ENCODE measurements at places on chromosomes 3 and 15.

- DNase-seq, result no peak
These were observed 17.1 kb upstream of the SKIC8 start for GRCh38 chr15:78316283-78317083.

- DNase-seq, result no peak
These were observed 270.0 kb upstream of the TBC1D5 start for GRCh38 chr3:18012436-18012835.

DNA sequence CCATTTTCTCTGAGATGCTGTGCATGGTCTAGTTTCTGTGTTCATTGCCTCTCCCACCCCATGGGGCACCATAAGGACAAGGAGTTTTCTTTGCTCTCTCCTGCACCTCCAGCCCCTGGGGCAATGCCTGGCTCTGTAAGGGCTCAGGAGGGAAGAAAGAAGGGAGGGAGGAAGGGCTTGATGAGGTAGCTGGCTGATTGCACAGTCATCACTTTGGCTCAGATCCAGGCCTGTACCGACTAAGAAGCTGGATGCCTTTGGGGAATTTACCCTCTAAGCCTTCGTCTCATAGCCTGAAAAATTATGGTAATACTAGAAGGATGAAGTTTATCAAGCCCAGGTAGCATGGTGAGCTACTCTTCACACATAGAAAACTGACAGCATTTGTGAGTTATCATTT lies 382.9 kb downstream of the GABRG3 start:
- DNase-seq, result no peak

DNA sequence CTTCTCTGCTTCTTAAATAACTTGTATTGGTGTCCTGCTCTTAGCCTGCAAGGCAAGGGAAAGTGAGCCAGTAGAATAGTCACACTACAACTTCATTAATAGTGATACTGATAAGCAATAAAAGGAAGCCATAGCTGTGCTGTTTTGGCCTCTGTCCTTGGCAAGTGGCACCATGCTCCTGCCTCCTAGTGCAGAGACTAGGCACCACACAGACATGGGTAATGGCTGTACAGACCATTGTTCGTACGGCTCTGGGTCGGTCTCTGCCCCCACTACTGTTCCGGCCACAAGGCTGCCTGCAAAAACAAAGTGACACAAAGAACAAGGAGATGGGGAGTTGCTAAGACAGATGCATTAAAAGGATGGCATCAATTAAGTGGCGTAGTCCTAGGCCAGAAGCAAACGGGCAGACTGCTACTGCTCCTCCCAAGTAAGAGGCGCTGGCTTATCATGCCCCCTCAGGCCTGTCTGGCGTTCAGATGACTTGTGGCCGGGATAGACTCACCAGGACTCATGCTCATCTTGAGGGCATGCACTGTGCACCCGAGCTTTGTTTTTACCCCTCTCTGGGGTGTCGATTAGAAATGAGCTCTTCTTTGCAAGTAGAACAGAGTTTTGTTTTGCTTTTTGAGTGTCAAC lies 75.6 kb downstream of the TRAK1 start:
- no peak for DNase-seq

DNA sequence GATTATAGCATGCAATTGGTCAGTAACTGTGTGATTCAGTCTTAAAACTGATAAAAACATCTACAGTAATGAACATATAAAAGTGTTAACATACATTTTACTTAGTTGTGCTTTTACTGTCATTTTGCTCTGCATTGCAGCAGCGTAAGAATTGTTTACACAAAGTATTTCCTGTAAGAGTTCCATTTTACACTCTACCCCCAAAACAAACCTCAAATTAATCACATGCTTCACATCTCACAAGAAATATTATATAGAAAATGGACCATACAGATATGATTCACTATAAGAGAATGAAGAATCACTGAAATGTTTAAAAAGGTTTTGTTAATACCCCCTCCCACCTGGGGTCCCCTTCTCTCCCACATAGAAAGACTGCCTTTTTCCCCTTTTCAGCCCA lies 225.9 kb upstream of the LRRN1 start:
- peak; percentile 59 for DNase-seq

GRCh38 chr3:187929112-187929816 lies 184.0 kb upstream of the BCL6 start:
- DNase-seq, result no peak

- DNase-seq, result no peak
These were observed 81.0 kb upstream of the BNC1 start for GRCh38 chr15:83365370-83365938.

DNA sequence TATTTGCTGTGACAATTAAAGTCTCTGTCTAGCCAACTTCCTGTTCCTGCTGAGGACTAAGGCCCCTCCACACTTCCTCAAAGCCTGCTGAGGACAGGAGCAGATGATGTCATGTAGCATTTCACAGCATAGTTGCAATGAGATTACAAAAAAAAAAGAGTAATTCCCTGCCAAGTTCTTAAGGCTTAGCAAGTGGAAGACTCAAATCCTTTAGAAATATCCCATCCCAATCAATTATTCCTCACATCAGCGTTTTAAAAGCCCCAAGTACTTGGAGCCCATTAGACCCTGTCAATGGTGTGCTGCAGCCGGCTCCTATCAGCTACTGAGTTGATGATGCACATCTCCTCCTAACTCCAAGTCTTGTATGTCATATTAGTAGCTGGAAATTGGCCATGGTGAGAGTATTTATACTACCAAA lies 51.7 kb downstream of the TRANK1 start:
- DNase-seq, result peak; percentile 42

- no peak for DNase-seq
These were observed 109.5 kb downstream of the SEC22A start for GRCh38 chr3:123311201-123311600.

GRCh38 chr3:159029306-159030026 lies 227.6 kb downstream of the MFSD1 start:
- no peak for DNase-seq

DNA sequence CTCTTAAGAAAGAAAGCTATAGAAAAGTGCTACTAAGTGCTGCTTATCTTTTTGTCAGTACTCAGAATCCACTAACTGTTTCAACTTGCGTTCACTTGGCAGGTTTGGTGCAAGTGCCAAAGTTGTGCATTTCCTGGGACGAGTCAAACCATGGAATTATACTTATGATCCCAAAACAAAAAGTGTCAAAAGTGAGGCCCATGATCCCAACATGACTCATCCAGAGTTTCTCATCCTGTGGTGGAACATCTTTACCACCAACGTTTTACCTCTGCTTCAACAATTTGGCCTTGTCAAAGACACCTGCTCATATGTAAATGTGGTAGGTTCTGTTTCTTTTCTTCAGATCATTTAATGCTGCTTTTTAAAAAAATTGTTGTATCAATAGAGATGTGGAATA lies 32.6 kb downstream of the GYG1 start:
- DNase-seq, result no peak

GRCh38 chr15:41085029-41085428 lies 31.1 kb downstream of the INO80 start:
- no peak for DNase-seq

DNA sequence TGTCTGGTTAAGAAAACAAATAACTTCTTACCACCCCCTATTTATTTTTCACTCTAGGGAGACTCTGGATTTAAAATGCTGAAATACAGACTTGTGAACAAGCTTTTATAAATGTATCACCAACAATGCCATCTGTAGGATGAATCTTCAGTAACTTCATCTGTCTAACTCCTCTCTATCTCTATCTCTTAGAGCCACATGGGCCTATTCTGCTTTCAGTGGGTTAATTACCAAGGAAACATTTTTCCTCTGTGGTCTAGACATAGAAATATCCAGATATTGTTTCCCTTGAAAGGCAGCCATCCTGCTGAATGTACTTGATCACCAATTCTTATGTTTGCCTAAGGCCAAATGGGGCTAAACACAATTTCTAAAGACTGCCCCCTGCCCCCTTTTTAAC lies 167.6 kb upstream of the COL8A1 start:
- DNase-seq, result no peak

- no peak for DNase-seq
These were observed 22.4 kb downstream of the RLBP1 start for GRCh38 chr15:89198934-89199333.

GRCh38 chr3:186530415-186530814 lies 13.8 kb downstream of the CRYGS start:
- no peak for DNase-seq

- no peak for DNase-seq
These were observed 913 bp upstream of the WNT7A start for GRCh38 chr3:13880811-13881156.

- no peak for DNase-seq
These were observed 18.4 kb downstream of the SENP5 start for GRCh38 chr3:196886144-196886543.

DNA sequence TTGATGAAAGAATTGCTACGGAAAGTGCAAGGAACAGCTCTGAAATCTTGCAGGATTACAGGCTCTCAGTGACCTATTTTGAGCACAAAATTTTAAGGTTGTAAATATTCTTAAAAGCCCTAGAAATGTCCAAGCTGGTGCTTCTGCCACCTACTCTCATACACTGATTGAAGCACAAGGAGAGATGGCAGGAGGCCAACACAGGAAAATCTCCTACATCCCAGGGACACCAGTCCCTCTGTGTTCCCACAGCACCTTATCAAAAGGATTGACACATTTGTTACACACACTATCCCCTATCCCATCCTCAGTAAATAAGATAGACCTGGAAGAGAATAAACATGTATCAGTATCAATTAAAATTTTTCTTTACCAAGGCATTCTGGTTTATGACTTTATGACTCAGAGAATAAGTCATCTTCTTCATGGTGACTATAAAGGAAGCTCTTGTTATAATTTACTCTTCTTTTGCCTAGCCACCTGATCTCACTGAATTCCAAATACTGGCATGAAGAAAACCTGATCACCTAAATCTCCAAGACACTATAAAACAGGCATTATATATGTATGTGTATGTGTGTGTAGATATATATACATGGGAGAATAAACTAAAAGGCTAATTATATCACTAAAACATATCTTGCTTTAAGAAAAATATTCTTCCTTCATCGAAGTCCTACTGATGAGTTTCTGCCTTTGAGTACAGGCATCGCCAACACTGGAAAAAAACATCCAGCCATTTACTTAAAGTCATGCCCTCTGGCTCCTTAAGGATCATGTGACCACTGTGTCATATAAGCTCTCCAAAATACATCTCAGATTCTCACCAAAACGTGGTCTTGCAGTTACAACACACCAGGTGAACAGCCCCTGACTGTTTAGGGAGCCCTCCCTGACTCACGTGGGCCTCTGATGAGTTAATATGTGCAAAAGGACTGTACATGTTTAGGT lies 208.1 kb upstream of the NR2F2 start:
- no peak for DNase-seq

DNA sequence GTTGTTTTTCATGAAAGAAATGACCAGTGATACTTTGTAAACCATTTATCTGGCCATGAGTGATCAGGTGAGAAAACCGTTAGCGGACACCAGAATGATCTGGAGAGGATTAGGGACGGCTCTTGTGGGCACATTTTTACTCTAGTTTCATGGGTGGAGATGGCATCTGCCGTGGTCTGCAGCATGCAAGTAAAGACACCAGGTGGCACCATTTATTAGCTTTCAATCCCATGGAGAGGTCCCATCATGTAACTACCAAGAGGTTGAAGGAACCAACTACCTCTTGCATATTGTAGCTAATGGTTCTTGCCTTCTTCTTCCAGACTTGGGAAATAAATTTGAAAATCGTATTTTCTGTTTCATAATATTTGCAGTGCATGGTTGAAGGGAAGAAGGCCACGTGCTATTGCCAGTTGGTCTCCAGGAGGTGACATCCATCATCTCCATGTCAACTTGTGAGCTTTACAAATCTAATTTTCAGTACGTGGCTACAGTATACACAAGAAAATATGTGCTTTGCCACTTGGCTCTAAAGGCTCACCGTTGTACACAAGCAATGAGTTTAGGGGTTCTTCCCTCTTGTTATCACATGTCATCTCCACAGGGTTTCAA lies 1.5 kb upstream of the MAPKBP1 start:
- DNase-seq, result peak; percentile 72

GRCh38 chr15:68991723-68992122 lies 22.8 kb upstream of the NOX5 start:
- no peak for DNase-seq

DNA sequence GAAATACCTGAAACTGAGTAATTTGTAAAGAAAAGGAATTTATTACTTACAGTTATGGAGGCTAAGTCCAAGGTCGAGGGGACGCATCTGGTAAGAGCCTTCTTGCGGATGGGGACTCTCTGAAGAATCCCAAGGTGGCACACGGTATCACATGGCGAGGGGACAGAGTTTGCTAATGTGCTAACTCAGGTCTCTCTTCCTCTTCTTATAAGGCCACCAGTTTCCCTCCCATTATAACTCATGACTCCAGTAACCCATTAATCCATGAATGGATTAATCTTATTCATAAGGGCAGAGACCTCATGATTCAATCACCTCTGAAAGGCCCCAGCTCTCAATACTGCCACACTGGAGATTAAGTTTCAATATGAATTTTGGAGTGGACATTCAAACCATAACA lies 15.7 kb downstream of the ZBED2 start:
- no peak for DNase-seq

DNA sequence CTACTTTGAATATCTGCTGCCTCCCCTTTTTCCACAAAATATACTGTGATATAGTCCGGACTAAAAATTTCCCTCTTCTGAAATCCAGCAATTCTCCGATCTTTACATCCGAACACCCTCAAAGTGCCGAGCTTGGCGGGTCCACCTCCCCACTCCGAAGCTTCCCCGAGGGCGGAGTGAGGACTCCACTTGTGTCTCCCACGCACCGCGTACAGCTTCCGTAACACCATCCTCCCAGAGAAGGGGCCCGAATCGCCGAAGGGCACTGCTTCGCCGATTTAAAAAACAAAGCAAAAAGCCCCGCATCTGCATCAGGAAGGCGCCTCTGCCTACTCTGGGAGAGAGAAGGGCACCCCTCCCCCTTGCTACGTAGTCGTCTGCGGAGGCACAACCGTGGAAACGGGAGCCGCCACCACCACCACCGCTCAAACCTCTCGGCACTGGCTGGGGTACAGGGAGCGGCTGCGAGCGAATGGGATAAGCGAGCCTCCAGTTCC lies 551 bp downstream of the NCBP2 start:
- DNase-seq, result peak; percentile 53

DNA sequence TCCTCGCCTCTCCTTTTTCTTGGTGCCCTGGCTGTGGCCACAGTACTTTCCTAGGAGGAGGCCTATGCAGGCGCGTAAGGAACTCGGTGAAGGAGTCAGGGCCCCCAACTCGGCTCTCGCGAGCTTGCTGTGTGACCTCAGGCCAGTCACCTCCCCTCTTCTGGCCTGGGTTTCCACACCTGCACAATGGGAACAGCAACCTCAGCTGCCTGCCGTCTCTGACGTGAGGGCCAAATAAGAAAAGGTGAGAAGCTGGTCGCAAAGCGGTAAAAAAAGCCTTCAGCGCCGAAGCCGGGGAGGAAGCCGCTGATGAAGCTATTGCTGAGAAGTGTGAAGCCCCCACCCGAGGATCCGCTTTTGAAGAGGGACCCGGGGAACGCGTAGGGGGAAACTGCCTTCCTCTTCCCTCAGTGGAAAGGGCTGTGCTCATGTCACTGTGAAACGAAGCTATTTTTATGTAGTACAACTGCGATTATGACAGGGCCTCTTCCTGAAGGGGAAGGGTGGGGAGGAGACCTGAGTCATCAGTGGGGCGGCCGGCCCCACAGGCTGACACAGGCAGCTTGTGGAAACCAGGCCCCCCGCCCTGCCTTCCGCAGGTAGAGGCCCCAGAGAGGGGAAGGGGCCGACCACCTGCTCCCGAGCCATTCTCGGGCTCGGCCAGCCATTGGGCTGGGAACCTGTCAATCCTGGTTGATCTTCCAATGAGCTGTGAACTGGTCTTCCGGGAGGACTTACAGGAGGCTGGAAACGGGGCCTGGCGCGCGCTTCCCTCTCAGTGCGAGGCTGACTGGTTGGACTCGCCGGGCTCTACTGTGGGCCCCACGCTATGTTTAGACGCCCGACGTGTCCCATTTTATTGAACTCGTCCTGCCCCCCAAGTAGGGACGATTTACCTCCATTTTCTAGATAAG lies 18.0 kb upstream of the ANKDD1A start:
- peak; percentile 91 for DNase-seq

All from immature natural killer cell (primary cell).